ENCODE measurements at places on chromosomes 7 and 10. TPM values are rescaled to one million over a fixed set of nuclear protein-coding genes. Genes with fewer than 3 reads are reported as not detected.

Gene CALY
- not detected for polyA plus RNA-seq

Gene C10orf90
- 0.52 TPM for polyA plus RNA-seq

Gene PRLHR
- polyA plus RNA-seq, result not detected

Gene EFCAB10
- 2.2 TPM for polyA plus RNA-seq

Gene PTPRZ1
- polyA plus RNA-seq, result 2.7 TPM

Gene PPP1R17
- not detected for polyA plus RNA-seq

Gene BMPER
- polyA plus RNA-seq, result 18.9 TPM

Gene ITPRID1
- polyA plus RNA-seq, result not detected

Measured in renal cortex interstitium (tissue), 15 donors.